ENCODE measurements at places on chromosomes 3 and 15.

- no peak for DNase-seq
Observed at GRCh38 chr15:88911766-88912118, 1.4 kb downstream of the MFGE8 start.

DNA sequence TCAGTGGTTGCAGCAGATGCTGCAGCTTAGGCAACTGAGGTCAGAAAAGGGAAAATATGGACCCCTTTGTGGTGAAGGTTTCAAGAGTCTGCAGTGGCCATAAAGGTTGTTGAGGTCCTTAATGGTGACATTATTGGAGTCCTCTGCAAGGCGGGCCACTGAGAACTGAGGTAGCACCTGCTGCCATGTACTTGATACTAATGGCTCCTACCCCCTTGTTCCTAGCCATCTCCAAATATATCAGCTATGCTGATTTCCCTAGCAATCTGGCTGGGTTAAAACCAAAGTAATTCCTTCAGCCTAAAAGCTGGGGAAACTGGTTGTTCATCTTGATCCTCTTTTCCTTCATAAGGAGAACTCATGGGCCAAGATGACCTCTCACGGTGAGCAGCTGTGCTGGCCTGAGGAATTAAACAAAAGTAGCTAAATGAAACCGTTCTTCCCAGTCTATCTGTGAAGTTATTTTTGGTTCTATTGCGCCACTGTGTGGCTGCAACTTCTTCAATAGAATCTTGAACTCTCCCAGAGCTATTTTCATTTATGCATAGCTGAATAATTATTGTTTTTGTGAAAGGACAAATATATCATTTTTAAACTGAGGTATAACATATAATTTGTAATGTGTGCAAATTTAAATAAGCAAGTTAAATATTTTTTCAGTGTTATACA is 76.1 kb upstream of the PLSCR4 start:
- no peak for DNase-seq

DNA sequence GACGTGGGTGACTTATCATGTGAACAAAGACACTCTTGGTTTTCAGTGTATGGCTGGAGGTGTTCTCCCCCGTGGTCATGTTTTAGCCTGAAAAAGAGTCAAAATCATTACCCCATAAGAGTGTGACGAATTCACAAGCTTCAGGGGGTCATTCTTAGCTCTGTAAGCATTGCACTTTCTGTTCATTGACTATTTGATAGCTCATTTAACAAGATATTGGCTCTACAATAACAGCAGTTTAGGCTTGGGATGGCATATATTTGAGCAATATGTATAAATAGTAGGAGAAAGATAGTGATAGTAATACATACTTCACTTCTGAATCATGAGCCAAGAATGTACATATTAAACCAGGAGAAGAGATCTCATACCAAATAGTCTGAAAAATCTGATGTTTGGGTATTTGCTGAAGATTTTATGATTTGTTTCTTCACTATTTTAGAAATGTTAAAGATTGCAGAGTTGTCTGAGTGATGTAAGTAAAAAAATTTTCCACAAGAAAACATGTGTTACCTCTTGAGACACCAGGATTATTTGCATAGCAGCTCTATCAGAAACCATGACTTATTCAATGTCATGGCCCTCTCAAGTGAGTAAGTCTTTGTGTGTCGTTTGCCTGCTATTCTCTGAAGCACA is 996.0 kb downstream of the OTOL1 start:
- DNase-seq, result no peak

DNA sequence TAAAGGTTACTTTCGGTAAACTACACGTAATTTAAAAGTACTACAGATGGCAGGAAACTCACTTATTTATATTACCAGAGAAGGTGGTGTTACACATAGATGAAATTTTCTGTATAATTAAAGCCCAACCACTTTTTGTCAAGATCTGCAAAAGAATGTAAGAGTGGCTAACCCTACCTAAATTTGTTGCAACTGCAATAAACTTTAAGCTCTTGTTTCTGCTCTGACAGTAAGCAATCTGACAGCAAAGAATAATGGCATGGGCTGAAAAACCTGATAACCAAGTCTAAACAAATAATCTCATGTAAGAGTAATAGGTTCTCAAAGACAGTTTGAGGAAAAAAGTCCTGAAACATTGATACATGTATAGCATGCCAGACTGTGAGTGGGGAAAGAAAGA is 897.3 kb downstream of the TUSC7 start:
- DNase-seq, result no peak

DNA sequence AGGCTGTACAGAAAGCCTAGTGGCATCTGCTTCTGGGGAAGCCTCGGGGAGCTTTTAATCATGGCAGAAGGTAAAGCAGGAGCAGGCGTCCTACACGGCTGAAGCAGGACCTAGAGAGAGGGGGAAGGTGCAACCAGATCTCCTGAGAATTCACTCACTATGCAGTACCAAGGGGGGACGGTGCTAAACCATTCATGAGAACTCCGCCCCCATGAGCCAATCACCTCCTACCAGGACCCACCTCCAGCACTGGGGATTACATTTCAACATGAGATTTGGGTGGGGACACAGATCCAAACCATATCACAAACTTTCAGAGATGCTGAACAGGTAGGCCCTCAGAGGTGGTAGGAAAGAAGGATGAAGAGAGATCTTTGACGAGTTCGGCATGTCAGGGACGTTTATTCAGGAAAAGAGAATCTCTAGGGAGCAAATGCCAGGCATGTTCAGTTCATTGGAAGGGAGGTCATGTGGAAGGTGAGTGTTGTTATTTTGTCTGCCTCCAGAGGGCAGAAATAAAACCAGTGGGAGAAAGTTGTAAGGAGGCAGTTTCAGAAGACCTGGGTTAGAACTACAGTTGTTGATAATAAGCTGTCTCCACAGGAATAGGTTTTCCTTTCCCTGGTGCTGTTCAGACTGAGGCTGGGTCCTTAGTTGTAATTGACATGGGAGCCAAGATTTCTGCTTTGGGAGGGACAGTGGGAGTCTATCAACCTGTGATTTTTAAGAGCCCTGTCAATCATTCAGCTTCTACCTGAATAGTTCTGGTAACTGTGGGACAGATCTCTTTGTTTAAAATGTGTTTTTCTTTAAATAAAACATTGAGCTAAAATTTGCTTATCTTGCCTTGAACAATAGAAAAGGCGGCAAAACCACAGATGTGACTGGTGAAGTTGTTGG is 4.3 kb upstream of the FNDC3B start:
- no peak for DNase-seq

GRCh38 chr3:8273479-8273878 is 228.1 kb upstream of the LMCD1 start:
- DNase-seq, result no peak

DNA sequence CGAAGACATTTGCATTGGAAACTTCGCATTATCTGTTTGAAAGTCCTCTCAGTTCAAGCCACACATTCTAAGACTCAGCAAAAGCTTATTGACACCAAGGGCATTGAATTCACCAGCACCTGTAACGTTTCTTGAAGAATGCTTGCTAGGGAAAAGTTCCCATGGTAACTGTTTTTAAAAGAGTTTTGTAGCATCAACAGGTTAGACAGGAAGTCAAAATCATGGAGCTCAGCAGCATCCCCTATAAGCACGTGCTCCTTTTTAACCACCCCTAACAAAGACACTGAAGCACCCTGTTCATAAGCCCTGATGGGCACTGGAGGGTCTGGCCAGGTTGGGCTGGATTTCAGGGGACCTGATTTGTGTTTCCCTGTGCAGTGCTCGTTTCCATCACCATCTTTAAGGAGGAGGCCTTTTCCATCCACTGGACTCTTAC is 229.7 kb upstream of the BHLHE40 start:
- DNase-seq, result no peak

DNA sequence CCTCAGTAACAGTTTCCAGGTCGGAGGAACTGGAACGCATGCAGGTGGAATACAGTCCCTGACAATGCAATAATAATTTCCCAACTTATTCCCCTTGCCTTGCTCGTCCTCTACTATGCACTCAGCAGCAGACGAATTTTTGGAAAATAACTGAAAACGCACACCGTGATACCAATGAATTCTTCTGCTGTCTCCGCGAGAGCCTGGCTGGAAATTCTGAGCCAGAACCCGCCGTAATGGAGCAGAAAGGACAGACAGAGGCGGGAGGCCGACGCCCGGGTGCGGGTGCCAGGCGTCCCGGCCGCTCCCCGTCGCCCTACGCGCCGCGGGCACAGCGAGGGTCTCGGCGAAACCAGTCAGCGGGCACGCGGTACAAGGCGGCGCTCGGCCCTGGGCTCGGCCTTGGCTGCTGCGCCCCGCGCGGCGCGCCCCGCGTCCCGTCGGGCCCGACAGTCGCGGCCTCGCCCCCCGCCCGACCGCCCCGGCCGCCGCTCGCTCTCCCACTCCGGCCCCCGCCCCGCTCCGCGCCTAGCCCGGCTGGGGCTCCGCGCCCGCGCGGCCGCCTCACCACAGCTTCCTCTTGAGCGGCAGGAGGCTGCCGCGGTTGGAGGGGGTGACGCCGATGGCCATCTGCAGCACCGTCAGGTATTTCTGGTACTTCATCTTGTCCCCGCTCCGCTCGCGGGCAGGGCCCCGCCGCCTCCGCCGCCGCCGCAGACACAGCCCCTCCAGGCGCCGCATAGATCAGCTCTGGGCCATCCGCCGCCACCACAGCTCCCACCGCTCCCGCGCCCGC is 114.5 kb upstream of the GOLGA8J start:
- no peak for DNase-seq

- DNase-seq, result no peak
Observed at GRCh38 chr3:11845651-11846050, 1.0 kb downstream of the TAMM41 start.

DNA sequence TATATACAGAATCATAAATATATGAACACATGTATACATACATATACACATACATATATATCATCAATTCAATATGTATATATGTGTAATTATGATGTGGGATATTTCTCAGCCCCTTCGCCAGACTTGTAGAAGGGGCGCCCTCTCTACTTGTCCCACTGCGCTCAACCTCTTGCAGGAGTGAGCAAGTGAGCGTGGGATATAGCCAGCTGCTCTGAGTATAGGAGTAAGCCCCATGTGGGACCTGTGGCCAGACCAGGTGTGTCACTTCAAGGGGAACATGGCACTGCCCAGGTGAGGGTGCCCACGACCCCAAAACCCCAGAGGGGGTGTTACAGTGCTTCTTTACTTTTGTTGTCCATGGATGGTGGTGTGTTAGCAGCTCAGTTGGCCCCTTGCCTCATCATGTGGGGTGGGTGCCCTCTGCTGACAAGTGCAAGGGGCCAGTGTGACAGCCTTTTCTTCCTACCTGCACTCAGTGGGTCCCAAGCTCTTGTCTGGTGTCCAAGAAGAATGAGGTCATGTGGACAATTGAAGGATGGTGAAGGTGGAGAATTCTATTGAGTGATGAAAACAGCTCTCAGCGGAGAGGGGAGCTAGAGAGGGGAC is 304.1 kb downstream of the UNC13C start:
- no peak for DNase-seq

- DNase-seq, result no peak
Observed at GRCh38 chr3:49607796-49608195, 53.5 kb downstream of the BSN start.

GRCh38 chr3:10166213-10166604 is 1.5 kb downstream of the IRAK2 start:
- no peak for DNase-seq

GRCh38 chr15:31399544-31400171 is 73.0 kb downstream of the KLF13 start:
- peak; percentile 39 for DNase-seq

GRCh38 chr3:133574260-133574881 is 885 bp downstream of the CDV3 start:
- peak; percentile 53 for DNase-seq

GRCh38 chr3:41581700-41582099 is 380.2 kb downstream of the ULK4 start:
- DNase-seq, result no peak

DNA sequence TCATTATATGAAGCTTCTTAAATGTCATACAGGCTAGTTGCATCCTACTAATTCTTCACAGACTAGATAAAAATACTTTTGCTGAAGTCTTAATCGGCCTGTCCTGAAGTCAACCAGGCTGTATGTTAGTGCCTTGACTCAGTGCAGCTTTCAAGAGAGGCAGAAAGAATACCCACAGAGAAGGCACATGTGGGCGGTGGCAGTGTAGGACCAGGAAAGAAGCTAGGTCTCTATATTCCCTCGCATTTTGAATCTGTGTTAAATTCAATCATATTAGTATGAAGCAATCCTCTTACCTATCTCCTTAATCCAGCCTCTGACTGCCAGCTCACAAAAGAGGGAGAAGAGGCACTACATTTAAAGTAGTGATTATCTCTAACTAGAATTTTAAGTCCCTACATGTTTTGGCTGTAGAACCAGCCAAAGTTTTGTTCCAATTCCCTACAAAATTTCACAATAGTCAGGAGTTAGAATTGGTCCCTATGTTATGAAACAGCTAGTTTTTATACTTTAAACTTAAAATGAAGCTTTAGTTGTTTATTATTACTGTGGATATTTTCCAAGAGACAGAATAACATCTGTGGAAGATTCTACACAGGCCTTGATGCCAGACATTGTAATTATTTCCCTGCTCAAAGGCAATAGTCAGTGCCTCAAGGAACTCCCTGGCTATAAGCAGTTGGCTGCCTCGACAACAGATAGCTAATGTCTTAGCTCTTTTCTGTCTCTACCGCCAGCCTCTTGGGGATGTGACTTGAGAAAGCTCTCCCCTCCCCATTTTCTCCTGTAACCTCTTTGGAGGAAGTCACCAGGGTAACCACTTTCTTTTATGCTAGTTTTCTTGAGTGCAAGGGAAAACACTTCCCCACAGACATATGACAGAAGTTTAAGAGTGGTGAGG is 31.9 kb downstream of the CRTC3 start:
- no peak for DNase-seq
